Retinal pigment epithelial cell (primary cell): ENCODE measurements at places on chromosomes 6 and 20.

DNA sequence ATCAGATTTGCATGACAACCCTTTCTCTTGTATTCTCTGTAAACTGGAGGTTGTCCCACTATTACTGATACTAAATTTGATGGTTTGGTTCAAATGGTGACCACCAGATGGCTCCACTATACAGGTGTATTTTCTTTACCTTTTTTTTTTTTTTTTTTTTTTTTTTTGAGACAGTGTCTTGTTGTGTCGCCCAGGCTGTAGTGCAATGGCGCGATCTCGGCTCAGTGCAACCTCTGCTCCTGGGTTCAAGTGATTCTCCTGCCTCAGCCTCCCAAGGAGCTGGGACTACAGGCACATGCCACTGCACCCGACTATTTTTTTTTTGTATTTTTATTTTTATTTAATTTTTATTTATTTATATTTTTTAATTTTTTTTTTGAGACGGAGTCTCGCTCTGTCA lies 6.6 kb upstream of the WTAP start:
- DNase-seq = no peak

DNA sequence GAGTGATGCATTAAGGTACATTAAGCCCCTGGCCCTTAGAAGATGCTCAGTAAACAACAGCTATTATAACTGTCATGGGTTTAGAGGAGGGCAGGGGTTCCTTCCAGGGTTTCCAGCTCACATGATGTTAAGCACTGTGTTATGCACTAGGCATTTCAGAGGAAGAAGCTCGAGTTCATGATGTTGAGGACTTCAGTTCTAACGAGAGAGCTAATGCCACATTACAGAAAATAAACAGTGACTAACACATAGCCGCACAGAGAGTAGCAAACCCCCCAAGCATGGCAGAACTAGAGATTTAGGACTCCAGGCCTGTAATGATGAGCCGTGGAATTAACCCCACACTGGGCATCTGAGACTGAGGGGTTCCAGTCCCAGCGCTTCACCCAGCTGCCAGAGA lies 105.2 kb downstream of the UNC5CL start:
- no peak for DNase-seq

GRCh38 chr20:665276-665675 lies 10.3 kb downstream of the SCRT2 start:
- no peak for DNase-seq

DNA sequence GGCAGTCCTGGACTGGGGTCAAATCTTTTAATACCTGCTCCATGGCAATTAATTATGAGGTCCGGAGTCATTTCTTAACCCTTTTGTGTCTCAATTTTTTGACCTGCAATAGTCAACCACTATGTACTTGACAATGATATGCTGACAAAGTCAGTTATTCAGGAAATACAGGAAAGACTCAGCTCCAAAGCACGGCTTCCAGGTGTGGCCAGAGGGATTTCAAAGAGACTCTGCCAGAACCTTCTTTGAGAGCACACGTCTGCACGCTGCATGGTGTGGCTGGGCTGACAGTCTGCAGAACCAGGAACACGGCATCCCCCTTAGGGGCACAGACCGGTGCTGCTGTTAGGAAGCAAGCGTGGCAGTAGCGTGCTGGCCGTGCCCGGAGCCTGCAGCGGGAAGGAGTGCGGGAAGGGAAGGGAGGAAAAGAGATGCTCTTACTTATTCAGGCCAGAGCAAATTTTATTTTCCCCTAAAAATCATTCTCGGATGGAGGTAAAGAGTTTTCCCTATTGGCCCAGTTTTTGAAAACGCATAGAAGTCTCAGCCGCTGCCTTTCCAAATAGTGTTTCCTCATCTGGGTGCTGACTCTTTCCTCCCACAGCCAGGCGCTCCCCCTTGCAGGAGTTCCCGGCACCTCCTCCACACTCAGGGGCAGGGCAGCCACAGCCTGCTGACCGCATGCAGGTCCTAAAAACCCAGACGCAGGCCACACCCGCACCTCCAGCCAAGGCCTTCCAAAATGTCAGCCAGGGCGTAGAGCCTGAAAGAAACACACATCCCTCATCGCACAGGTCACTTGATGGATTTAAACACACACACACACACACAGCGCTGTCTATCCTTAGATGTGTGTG lies 187.4 kb upstream of the SNX9 start:
- DNase-seq = no peak
